ENCODE measurements at places on chromosomes 2 and 18.

DNA sequence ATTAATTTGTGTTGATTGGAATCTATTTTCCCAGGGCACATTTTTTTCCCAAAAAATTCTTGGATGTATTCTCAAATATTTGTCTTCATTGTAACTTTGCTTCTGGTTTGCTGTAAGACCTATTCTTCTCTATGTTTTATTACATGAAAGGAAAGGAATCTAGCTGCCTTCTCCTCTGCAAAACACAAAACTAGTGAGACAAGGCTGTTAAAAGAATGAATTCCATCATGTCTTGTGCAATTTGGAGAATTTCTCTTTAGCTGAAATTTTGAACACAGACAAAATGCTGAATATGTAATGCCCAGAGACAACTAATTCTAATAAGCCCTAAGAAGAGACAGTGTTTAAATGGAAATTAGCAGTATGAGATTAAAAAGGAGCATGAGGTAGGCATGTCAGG, 275.9 kb downstream of the CDH20 start:
- no peak for DNase-seq

DNA sequence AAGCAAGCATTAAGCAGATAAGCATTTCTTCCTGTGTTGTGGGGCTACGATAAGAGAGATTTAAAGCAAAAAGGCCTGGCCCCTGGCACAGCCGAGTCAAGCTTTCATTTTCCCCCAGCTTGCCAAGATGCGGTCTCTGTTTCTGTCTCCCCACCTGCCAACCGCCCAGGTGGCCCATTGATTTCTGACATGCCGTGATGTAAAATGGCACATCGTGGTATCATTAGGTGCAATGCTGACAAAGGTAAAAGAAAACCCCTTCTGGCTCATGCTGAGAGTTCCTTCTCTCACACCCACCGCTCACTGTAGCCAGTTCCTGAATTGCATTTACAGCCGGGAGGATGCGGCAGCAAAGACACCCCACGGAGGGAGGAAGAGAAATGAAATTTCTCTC, 62.8 kb downstream of the BOD1L2 start:
- DNase-seq: no peak

GRCh38 chr2:62370321-62371250, 135.4 kb downstream of the TMEM17 start:
- no peak for DNase-seq

GRCh38 chr2:214079032-214079431, 331.8 kb upstream of the VWC2L start:
- no peak for DNase-seq

- DNase-seq: no peak
These were observed 115.1 kb downstream of the NAB1 start for GRCh38 chr2:190763901-190764514.

GRCh38 chr2:3651691-3652648, 6.0 kb upstream of the ALLC start:
- DNase-seq: peak; percentile 73

- DNase-seq: no peak
These were observed 15.5 kb downstream of the FBXO11 start for GRCh38 chr2:47890711-47891368.

GRCh38 chr2:200962811-200963123, 693 bp downstream of the ORC2 start:
- no peak for DNase-seq

- DNase-seq: no peak
These were observed 107.6 kb upstream of the ODC1 start for GRCh38 chr2:10555810-10556111.
